ENCODE measurements at places on chromosomes 4 and X.

DNA sequence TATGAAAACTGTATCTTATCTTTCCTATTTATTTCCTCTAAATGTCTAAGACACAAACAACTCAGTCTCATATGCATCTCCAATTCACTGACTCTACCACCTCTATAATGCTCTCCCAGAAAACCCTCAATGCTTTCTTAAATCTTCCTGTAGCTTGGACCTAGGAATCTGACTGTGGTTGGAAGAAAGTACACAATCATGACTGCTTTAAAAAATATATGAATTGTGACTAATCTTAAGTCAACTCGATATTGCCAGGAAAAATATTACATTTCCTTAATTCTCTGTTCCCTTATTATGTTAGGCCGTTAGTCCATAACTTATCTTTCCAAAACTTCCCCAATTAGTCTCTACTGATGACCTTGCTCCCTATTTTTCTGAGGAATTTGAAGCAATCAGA is 87.0 kb downstream of the SPCS3 start:
- no peak for DNase-seq

- no peak for DNase-seq
Measured at GRCh38 chr4:153159728-153160221, 44.5 kb upstream of the TRIM2 start.

- no peak for DNase-seq
Measured at GRCh38 chrX:37871626-37872302, 24.4 kb upstream of the DYNLT3 start.

DNA sequence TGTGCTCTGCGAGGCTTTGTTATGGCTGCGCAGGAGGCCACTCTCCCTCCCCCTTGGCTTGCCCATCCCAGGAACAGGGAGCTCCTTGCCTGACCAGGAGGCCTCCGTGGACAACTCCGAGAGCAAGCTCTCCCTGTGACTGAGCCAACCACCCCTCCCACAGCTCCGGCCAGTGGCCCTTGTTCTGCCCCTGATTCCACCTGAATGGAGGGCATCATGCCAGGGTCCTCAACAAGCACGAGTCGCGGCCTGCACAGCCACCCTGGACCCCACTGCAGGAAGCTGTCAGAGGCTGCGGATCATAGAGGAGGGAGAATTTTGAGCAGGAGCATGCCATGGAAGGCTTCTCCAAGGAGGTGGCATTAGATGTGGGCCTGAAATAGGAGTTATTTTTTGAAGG is 44.8 kb upstream of the GRPEL1 start:
- no peak for DNase-seq

DNA sequence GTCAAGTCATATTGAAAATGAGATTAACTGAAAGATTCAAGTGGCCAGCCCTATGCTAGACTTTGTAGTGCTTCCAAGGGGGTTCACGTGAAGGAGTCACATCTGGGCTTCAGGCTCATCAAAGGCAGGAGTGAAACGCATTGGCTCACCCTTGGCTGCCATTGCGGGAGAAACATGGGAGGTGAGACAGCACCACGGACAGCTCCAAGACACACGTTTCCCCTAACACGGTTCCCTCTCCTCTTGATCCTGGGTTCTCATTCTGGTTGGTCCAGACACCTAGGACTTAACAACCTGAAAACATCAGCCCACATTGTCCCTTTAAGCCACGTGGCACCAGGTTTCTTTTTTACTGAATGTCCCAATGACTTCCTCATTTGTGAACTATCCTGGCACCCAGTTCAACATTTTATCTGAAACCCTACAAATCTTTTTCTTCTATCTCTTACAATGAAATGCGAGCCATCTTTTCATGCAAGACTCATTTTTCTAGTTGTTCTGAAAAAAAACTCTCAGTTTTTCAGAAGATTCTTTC is 279.0 kb upstream of the VCX3A start:
- no peak for DNase-seq

DNA sequence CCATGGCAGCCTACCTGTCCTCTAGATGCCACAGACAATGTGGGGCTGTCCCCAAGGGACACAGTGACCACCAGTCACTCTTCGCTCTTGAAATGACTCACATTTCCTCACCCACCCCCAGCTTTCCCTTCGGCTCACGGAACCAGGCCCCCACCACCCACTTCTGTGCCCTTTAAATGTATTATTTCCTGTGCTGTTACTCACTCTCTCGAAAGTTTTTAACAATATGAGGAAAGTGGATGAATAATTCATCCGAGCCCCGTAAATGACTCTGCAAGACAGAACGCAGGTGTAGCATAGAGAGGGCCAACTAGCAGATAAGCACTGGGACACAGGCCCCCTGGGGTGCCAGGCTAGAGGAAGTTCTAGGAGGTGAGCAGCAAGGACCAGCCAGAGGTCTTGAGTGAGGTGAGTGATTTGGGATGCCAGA is 179.5 kb upstream of the TBL1X start:
- no peak for DNase-seq

DNA sequence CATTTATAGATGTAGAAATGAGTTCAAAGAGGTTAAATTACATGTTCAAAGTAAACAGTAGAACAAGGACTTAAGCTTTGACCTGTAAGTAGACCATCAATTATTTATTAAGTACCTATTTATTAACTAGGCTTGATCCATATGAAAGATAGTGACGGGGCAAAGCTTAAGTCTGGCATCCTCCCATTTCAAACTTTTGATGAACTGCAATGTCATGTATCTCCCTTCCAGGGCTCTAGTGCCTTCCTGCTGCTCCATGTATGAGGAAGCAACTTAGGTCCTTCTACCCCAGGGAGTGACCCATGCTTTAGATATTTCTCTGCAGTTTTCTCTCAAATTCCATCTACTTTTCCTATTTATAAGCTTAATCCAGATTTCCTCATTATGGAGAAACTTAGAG is 31.9 kb upstream of the ANTXR2 start:
- DNase-seq, result no peak

DNA sequence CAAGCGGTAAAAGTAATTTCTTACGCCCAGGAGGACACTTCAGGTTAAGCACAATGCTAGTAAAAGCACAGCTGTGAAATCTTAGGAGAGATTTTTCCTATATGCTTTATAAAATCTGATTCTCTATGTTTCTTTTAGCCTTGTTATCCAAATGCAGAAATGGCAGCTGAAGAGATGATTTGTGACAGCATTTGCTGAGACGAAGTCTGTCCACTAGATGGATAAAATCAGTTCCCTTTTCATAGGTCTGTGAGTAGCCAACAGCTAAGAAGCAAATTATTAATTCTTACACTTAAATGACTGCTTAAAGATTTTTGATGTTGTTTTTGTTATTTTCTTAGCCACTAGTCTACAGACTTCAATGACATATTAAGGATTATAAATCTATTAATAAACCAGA is 5.3 kb downstream of the GPM6A start:
- no peak for DNase-seq

- DNase-seq, result no peak
Measured at GRCh38 chrX:151714362-151714761, 1.5 kb upstream of the FATE1 start.

DNA sequence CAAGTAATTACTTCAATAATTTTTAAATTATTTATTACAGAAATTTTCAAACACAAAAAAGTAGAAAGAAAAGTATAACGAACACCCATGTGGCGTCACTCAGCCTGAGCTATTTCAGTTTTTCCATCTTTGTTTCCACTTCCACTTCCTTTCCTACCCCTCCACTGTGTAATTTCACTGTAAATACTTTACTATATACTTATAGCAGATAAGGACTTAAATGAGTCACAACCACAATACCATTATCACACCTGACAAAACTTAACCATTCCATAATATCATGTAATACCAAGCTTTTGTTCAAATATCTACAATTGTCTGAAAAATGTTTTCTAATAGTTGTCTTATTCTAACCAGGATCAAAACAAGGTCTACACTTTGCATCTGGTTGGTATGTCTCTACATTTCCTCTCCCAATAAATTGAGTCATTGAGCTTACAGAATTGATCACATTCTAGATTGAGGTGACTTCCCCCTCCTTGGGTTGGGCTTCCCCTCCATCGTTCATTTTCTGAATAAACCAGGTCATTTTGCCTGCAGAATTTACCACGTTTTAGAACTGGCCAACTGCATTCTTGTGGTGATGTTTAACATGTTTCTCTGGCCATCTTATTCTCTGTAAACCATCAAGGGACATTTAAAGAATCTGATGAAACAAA is 48.7 kb downstream of the ATP10D start:
- no peak for DNase-seq

DNA sequence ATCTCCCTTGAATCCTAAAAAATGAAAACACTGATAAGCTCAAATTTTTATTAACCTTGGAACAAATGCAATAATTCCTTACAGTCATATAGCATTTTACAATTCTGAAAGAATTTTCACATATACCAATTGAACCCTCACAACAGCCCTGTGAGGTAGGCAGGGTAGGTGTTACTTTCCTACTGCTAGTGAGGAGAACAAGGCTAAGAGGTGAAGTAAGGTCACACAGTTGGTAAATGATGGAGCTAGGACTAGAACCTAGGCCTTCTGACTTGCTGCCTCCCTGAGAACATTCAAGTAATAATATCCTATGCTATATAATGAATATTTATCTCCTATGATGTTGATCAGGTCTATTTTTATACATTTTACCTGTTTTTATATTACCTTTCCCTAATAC is 9.7 kb downstream of the TAF9B start:
- DNase-seq, result no peak

DNA sequence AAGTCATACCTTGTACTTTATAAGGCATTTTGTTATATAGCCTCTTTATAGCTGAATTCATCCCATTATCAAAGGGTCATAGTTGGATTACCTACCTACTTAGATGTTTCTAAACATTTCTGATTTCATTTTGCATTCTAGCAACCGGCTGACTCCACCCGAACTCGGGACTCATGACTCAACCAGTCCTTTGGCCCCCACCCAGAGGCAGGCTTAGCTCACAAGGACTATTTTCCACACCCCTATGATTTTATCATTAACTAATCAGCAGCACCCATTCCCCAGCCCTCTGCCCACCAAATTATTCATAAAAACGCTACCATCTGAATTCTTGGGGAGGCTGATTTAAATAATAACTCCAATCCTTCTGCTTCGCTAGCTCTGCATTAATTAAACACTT is 79.9 kb upstream of the EGFL6 start:
- no peak for DNase-seq

- no peak for DNase-seq
Measured at GRCh38 chr4:121733942-121734341, 31.0 kb downstream of the SMIM43 start.

- DNase-seq, result no peak
Measured at GRCh38 chrX:7815166-7815805, 27.7 kb upstream of the VCX start.

DNA sequence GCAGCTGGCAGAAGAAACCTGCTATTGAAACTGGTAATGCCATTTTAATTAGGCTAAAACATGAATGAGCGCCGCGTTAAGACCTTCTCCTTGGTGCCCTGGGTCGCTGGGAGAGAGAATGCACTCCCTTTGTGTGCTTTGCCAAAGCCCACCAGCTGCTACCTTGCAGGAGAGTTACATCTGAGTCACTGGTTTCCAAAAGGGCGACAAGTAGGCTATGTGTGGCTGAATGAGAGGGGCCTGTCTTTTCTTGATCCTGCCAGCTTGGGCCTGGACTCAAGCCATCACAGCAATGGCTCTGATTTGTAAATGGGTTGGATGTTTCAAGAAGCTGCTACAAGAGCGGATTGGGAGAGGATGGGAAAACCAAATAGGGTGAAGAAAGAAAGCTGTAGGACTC is 81.5 kb downstream of the NHS start:
- no peak for DNase-seq

DNA sequence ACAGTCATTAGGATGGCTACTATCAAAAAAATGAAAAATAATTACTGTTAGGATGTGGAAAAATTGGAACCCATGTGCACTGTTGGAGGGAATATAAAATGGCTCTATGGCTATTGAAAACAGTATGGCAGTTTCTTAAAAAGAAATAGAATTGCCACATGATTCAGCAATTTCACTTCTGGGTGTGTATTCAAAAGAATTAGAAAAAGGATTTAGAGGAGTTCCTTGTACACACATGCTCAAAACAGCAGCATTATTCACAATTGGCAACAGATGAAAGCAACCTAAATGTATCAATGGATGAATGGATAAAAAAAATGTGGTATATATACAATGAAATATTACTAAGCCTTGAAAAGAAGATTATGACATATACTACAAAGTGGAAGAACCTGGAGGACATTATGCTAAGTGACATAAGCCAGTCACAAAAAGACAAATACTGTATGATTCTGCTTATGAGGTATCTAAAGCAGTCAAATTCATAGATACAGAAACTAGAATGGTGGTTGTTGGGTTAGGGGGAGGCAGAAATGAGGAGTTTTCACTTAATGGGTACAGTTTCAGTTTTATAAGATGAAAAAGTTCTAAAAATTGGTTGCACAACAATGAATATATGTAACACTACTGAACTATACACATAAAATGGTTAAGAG is 123.2 kb downstream of the ELOVL6 start:
- DNase-seq, result no peak

DNA sequence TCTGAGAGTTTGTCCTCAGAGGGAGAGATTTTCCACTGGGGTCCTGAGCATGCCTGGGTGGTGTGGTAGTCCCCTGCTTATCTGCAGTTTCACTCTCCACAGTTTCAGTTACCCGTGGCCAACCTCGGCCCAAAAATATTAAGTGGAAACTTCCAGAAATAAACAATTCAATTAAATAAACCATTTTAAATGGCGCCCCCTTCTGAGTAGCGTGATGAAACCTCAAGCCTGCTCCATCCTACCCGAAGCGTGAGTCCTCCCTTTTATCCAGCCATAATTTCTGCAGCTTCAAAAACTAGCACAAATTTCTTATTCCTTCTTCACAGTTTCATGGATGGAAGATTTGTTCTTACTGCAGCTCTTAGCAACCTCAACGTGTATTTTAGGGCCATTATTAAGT is 26.7 kb downstream of the PNMA6E start:
- no peak for DNase-seq

- no peak for DNase-seq
Measured at GRCh38 chr4:97105347-97106099, 1037.8 kb downstream of the STPG2 start.
